ENCODE measurements at places on chromosomes 11 and 22.

DNA sequence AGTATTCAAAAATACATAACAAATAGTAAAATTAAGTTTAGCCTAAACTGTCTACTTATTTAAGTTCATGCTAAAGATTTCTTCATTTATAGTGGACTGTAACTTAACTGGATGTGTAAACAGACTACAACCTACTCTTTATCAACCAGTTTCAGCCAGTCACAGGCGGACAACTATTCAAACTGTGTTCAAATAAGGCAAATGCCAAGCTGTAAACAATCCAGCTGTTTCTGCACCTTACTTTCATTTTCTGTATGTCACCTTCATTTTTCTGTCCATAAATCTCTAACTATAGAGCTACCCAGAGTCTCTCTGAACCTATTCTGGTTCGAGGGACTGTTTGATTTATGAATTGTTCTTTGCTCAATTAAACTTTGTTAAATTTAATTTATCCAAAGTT is 992.8 kb downstream of the DLG2 start:
- no peak for DNase-seq

GRCh38 chr11:67496113-67496512 is 9.1 kb downstream of the PITPNM1 start:
- DNase-seq = no peak

DNA sequence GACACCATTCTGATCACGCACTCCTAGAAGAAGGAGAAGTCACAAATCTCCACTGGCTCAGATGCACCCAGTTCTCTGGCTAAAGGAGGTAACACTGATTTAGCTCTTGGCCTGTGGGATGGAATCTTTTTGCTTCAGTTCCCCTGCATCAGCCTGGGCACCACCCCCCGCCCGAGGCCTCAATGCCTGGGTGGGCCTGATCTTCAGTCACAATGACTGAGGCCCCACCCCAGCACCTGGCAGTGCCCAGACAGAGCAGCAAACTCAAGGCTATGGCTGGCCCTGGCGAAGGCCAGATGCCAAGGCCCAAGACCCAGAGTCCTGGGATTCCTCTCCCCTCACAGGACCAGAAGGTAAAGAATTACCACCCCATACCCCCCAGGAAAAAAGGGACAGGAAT is 5.0 kb downstream of the CYB561A3 start:
- no peak for DNase-seq

DNA sequence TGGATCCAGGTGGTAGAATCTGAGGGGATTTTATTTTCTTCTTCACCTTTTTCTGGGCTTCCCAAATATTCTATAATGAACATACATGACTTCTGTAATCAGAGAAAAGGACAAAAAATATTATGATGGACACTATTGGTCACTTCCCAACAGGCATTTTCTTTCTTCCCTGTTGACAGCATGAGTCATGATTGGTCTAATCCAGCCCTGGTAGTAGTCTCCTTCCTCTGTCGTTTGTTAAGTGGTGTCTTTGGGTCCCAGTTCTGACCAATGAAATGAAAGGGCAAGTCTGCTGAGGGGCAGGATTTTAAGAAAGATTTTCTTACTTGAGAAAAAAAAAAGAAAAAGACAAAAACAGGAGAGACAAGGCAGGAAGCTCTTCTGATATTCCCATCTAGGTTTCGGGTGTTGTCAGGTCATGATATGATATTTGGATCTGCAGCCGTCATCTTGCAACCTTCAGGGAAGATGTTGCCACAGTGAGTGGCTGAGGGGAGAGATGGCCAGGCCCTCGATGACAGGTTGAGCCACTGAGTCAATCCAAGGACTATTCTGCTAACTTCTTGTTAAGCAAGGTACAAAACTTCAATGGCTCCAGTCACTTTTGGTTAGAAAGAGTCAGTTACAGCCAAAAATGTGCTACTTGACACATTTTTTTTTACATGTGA is 23.3 kb upstream of the PLEKHB1 start:
- DNase-seq = no peak

GRCh38 chr11:2248762-2249161 is 21.6 kb downstream of the ASCL2 start:
- no peak for DNase-seq

- no peak for DNase-seq
These were observed 12.8 kb downstream of the DGCR2 start for GRCh38 chr22:19109198-19110063.

GRCh38 chr22:19149991-19150390 is at the start of gene GSC2:
Gene GSC2, minus strand, starts transcription at chr22:19150292. Its CDS starts 9 bp downstream, at chr22:19150283.
- DNase-seq = no peak

DNA sequence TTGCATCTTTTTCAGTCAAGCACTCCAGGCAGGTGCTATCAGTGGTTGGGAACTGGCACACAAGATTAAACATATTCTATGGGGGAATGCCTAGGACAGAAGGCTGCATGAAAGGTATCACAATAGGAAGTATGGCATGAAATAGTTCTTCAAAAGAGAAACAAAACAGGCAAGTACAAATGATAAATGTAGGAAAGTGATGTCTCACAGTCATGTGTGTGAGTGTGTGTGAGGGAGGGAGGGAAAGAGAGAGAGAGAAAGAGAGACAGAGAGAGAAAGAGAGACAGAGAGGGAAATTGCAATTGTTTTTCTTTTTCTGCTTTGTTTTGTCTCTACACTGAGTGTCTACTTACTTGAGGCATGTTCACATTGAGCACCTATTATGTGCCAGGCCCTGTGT is 456.3 kb downstream of the MIAT start:
- no peak for DNase-seq

- DNase-seq = no peak
These were observed 12.8 kb downstream of the CAPRIN1 start for GRCh38 chr11:34064291-34064690.

DNA sequence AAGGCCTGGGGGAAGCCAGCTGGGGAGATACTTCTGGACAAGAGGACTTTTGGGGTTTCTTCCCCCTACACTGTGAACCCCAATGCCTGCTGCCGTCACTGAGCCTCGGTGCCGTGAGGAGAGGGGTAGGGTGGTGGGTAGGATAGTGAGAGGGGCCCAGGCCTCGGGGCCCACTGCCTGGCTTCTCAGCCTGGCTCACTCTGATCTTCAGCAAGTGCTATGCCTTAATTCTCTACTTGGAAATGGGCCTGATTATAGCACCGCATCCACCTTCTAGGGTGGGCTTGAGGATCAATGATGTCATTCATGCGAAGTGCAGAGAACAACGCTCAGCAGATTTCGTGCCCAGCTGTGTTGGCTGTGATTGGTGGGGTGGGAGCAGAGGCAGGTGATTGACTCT is 76.7 kb upstream of the NECTIN1 start:
- no peak for DNase-seq

GRCh38 chr22:29302681-29303465 is 3.6 kb upstream of the GAS2L1 start:
- DNase-seq = no peak

DNA sequence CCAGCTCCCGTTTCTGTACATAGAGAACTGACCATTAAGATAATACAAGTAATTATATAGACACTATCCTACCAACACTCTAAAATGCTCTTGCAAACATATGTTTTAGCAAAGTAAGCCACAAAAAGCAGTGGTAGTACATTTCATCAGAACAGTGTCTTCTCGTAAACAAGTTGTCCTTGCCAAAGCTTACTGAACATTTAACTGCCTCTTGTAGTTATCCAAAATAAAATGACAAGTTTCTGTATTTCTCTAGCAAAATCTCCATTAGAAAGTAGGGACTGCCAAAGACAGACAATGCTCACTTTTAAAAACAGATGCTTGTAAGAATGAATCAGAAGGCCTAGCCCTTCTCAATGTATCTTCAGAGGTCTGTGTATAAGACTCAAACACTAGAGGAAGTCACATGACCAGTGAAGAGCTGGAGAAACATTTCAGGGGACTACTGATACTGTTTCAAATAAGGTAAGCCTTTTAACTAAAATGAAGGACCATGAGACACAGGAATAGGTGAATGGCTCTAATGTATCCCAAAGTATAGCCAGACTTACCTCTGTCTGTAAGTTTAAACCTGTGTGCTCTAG is 7.8 kb upstream of the ZC3H12C start:
- no peak for DNase-seq

GRCh38 chr22:30186041-30186440 is 60.5 kb downstream of the LIF start:
- no peak for DNase-seq

DNA sequence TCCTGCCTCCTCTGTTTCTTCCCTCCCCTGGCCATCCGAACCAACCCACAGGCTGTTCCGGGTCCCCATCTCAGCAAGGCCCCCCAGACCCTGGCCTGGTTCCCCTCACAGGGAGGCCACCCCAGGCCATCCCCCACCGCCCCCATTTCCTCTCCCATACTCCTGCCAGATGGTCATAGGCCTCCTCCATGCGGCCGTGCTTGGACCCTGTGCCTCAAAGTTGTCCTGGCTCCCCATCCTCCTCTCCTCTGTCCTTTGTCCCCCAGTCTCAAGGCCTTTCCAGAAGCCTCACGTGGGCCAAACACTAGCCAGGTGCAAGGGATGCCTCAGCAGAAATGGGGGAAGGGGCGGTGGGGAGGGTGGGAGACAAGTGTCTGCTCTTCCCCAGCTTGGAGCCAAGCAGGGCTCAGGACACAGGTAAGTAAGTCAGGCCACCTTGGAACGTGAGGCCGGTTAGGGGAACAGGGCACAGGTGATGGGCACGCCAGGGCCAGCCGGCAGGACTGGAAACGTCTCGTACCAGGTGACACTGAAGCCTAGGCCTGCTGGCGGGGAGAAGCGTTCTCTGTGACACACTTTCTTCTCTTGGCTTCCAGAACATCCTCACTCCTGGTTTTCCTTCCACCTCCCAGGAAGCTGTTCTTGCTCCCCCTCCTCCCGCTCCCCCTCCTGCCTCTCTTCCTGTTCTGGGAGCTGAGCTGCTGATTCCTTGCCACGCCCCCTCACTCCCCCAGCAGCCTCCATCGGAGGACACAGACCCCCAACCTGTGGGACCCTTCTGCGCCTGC is 31.5 kb upstream of the SLC22A12 start:
- no peak for DNase-seq

DNA sequence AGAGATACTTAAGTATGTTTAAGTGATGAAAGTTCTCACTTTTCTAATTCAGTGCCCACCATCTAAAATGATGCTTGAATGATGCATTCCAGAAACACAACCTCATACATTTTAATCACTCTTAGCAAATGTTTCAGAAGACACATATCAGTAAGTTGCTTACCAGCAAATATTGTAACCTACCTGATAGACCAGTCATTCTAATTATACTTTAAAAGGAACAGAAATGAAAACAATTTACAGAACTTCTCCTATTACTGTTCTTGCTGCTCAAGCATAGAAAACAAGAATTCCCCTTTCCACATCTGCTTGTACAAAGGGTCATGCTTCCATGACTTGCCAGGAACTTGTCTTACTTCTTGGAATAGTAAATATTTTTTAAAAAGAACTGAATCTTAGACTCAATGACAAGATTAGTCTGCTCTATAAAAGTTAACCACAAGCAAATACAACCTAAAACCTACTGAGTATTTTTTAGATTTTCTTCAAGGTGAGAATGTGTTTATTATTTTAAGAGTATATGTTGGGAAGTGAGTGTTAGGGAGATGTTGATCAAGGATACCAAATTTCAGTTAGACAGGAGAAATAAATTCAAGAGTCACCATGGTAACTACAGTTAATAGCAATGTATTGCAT is 82.0 kb upstream of the SC5D start:
- no peak for DNase-seq

DNA sequence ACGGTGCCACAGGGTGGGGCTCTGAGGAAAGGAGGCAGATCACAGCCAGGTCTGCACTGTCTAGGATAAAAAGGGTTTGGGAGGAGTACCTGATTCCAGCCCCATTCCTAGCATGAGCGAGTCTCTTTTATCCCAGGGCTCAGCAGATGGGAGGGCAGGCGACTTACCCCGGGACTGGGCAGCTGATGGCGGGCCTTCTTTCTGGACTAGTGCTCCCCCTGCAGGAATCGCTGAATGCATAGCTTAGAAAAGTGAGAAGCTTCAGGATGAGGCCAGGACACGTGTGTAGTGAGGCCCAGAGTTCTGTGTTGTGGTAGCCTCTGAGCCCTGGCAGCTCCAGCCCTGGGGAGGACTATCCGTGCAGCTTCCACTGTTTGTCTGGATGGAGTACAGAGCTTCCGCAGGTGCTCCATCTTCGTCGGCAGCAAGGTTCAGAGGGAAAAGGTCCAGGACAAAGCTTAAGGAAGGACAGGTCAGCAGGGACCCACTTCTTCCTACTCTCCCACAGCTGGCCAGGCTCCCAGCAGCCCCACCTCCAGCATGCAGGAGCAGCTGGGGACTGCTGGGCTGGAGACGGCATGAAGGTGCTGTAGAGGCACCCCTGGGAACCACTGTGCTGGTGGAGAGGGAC is 30.4 kb downstream of the COMMD9 start:
- no peak for DNase-seq

GRCh38 chr22:46428602-46429324 is 93.2 kb downstream of the TRMU start:
- DNase-seq = no peak

DNA sequence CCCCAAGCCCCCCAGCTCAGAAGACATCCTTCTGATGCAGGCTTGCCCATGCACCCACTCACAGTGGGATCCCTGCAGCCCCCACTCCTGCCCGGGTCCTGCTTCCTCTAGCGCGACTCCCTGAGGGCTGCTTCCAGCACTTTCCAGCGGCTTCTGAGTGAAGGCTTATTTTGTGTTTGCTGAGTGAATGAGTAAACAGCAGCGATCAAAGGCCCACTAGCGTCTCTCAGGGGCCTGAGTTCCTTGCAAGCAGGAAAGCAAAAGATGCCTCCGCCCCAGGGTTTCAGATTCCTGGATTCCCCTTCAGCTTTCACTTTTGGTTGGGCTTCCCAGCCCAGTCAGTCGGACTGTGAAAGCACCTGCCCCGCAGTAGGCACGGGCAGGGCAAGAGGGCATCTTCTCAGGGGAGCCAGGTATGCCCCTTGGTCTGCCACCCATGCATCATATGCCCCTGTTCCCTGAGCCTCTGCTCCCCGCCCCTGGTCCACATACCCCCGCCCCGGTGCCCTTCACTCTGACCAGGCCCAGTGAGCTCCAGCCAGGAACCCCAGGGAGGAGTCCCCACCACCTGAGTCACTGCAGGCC is 9.2 kb downstream of the FADD start:
- no peak for DNase-seq

DNA sequence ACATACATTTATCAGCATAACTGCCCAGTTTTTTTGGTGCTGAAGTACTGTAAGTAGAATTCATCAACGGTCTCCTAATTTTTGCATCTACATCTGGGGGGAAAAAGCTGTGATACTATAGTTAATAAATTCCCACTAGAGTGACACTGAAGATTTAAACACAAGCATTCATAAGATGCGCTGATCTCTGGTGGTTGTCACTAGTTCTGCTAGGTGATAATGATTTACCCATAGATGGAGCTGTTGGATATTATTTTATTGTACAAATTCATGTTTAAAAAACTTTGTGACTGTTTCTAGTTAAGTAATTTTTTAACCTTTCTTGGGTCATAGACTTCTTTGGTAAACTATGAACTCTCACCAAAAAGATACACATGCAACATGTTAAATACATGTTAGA is 106.6 kb downstream of the EMSY start:
- no peak for DNase-seq

GRCh38 chr22:37696657-37697537 is at the start of gene TRIOBP:
Gene TRIOBP, plus strand, starts transcription at chr22:37697048. Its CDS starts 4,318 bp downstream, at chr22:37701366.
- peak; percentile 52 for DNase-seq

GRCh38 chr22:20223421-20224255 is 44.5 kb downstream of the RTN4R start:
- DNase-seq = no peak

GRCh38 chr11:122717264-122717867 is 61.8 kb downstream of the UBASH3B start:
- DNase-seq = no peak

Data from stimulated activated CD8-positive, alpha-beta memory T cell treated with anti-CD3 and anti-CD28 coated beads, Interleukin-7, amount 100 ng/mL, for 1 hour (primary cell).